ENCODE measurements at places on chromosomes 3 and 15. TPM values are rescaled to one million over a fixed set of nuclear protein-coding genes. Genes with fewer than 3 reads are reported as not detected.

DNA sequence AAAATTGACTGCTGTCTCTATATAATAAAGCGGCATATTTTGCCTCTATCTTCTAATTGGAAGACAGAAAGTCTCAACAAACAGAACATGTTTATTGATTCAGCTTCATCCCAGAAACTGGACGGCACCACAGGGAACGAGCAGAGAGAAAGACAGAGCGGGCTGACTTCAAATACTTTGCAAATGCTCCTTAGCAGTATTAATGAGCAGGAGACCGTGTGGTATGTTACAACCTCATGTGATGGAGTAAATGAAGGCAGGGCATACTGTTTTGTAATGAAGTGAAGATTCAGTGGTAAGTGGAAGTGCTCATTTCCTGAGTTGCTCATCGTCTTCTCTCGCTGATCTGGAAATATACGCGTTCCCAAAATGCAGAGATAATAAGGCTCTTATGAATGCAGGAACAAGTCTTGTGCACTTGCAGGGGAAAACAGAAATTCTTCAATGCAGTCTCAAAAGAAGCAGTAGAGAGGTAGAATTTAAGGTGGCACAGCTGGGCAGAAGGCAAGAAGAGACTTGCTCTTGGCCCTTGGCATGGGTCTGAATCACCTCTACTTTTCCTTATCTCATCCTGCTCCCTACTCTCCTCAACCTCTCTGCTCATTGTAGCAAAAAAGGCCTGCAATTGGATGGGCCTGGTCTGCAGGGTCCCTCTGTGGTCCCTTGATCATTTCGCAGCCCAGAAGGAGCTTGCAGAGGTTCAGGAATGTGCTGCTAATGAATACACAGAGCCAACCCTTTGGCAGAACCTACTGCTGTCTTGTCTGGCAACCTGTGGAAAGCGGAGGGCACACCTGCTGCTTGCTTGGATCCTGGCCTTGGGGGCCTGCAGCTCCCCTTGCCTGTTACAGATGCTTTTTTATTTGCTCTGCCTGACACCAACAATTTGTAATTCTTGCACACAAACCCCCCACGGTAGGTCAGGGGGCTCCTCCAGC, 604.9 kb upstream of the CFAP20DC start:
- no peak for DNase-seq
- no peaks in the 10 kb centered on the region for H3K4me1 ChIP-seq
- no peak overlapping the region for H3K27ac ChIP-seq
- peaks cover 7% of the 10 kb centered on the region for H3K27me3 ChIP-seq

- no peaks in the 10 kb centered on the region for H3K27me3 ChIP-seq
- H3K27ac ChIP-seq = no peak overlapping the region
- H3K36me3 ChIP-seq = no peaks in the 10 kb centered on the region
- H3K4me3 ChIP-seq = no peak overlapping the region
- no peaks in the 10 kb centered on the region for H3K4me1 ChIP-seq
- peak; percentile 77 for DNase-seq
These were observed 14.1 kb downstream of the RNF123 start for GRCh38 chr3:49703443-49703927.

- H3K27ac ChIP-seq = no peak overlapping the region
- H3K36me3 ChIP-seq = peaks cover 8% of the 10 kb centered on the region
- H3K4me3 ChIP-seq = no peak overlapping the region
- H3K27me3 ChIP-seq = peaks cover 32% of the 10 kb centered on the region
- H3K4me1 ChIP-seq = peaks cover 44% of the 10 kb centered on the region
- DNase-seq = no peak
These were observed 6.3 kb downstream of the EPHB1 start for GRCh38 chr3:134801204-134801958.

- no peaks in the 10 kb centered on the region for H3K27me3 ChIP-seq
- no peaks in the 10 kb centered on the region for H3K4me1 ChIP-seq
- DNase-seq = no peak
- no peak overlapping the region for H3K4me3 ChIP-seq
These were observed 169.3 kb downstream of the GREM1 start for GRCh38 chr15:32887090-32887489.

- DNase-seq = no peak
- no peak overlapping the region for H3K27ac ChIP-seq
- H3K36me3 ChIP-seq = no peaks in the 10 kb centered on the region
- no peak overlapping the region for H3K4me3 ChIP-seq
These were observed 185.7 kb downstream of the CGGBP1 start for GRCh38 chr3:87873136-87873535.

- no peaks in the 10 kb centered on the region for H3K36me3 ChIP-seq
- H3K27ac ChIP-seq = no peak overlapping the region
- H3K4me1 ChIP-seq = no peaks in the 10 kb centered on the region
- no peak overlapping the region for H3K4me3 ChIP-seq
These were observed 222.4 kb downstream of the CPNE4 start for GRCh38 chr3:131812433-131812832.

DNA sequence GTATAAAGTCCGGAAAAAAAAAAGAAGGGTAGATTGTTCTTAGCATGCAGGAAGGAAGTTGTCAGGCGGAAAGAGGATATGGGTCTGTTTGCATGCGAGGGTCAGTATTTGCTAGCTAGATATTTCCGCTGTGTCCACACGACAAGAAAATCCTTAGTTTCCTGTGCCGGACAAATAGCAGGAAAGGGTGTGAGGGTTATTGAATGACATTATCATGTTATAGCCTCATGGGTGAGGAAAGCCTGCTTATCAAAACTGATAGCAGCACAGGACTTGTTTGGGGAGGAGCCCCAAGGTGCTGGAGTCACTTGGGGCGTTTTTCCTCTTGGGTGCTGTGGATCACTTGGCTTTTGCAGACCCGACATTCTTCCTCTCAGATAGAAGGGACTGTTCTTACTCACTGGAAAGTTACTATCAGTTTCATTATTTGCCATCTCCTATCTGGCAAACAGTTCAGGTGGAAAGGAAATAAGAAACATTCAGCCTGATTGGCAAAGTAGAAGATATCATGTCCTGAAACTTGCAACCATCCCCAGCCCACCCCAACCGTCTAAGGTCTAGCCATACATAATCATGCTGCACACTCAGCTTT, 127.2 kb upstream of the DPH6 start:
- peak overlapping the region; percentile 51 for H3K27ac ChIP-seq
- peak overlapping the region; percentile 33 for H3K4me3 ChIP-seq
- DNase-seq = no peak
- peaks cover 11% of the 10 kb centered on the region for H3K4me1 ChIP-seq
- no peaks in the 10 kb centered on the region for H3K36me3 ChIP-seq

GRCh38 chr3:102091358-102091757, 242.0 kb downstream of the NFKBIZ start:
- no peak overlapping the region for H3K4me3 ChIP-seq
- H3K27ac ChIP-seq = no peak overlapping the region
- DNase-seq = no peak

DNA sequence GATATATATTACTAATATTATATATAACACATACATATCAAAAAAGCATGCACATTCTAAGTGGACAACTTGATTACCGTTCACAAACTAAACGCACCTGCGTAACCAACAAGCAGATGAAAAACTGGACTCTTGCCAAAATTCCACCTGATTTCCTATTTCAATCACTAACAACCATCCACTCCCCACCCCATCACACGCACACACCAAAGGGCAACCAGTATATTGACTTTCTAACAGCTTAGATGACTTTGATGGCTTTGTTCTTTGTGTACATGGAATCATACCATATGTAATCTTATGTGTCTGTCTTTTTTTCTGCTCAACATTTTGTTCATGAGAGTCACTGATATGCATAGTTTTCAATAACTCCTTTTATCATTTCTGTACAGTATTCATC, 496.8 kb upstream of the ARRDC4 start:
- H3K27ac ChIP-seq = no peak overlapping the region
- no peaks in the 10 kb centered on the region for H3K4me1 ChIP-seq
- H3K4me3 ChIP-seq = no peak overlapping the region
- H3K36me3 ChIP-seq = no peaks in the 10 kb centered on the region

- H3K27ac ChIP-seq = peak within 1 kb of the TSS; percentile 93
- peak; percentile 45 for DNase-seq
- peaks cover 18% of the 10 kb centered on the region for H3K36me3 ChIP-seq
- peaks cover 80% of the 10 kb centered on the region for H3K27me3 ChIP-seq
- peak within 1 kb of the TSS; percentile 85 for H3K4me3 ChIP-seq
- peaks cover 66% of the 10 kb centered on the region for H3K4me1 ChIP-seq
These were observed at the start of gene HES1 for GRCh38 chr3:194135806-194136518. TSS of gene HES1 (plus strand) at chr3:194136148. CDS start at chr3:194136381, 233 bp downstream.

DNA sequence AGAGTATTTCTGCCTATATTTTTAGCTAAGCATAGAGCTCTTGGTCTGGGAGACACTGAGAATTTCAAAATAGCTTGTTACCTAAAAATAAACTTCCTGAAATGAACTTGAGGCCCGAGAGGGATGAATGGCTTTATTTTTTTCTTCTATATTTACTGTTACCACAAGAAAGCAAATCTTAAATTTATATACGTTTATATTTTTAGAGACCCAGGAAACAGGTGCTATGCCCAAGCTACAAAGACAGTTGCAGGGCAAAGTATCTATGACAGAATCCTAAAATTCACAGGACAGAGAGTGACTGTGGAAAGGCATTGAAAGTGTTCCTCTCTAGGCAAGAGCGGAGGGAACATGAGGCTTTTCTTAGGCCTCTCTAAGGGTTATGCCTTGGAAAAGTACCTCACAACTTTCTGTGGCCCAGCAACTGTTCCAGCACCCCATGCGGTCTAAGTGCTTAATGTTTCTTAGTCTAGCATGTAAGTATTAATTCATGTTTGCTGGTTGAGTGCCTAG, 36.5 kb downstream of the TGFBR2 start:
- H3K27ac ChIP-seq = peak overlapping the region; percentile 94
- H3K27me3 ChIP-seq = no peaks in the 10 kb centered on the region
- no peak for DNase-seq
- H3K4me1 ChIP-seq = peaks cover 96% of the 10 kb centered on the region
- peak overlapping the region; percentile 59 for H3K4me3 ChIP-seq

DNA sequence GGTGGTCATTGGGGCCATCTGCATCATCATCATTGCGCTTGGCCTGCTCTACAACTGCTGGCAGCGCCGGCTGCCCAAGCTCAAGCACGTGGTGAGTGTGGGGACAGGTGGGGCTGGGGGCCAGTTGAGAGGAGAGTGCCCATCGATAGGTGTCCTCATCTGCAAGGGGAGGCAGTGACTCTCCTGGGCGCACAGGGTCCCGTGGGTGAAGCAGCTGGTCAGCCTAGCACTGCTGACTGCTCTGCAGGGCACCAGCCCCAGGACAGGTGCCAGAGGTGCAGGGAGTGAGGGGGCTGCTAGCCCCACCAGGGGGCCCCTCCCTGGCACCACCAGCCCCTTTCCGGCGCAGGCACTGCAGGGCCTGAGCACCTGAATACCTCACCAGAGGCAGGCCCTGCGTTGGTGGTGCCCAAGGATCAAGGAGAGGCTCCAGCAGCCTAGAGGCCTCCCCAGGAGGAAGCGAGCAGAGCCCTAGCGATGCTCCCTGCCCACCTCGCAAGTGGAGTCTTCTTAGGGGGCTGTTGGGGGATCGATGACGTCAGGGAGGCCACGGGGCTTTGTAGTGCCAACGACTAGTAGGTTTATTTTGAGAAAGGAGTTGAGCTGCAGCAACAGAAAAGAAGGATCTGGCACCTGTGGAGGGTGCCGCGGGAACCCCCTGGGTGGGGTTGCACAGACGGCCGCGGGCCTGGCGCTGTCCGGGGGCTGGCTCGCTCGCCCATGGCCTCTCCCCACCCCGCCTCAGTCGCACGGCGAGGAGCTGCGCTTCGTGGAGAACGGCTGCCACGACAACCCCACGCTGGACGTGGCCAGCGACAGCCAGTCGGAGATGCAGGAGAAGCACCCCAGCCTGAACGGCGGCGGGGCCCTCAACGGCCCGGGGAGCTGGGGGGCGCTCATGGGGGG, 976 bp upstream of the ABTB1 start:
- peaks cover 19% of the 10 kb centered on the region for H3K4me1 ChIP-seq
- H3K27me3 ChIP-seq = no peaks in the 10 kb centered on the region
- no peaks in the 10 kb centered on the region for H3K36me3 ChIP-seq
- H3K4me3 ChIP-seq = peak overlapping the region; percentile 84
- H3K27ac ChIP-seq = peak overlapping the region; percentile 99

- H3K27ac ChIP-seq = peak within 1 kb of the TSS; percentile 34
- peaks cover 6% of the 10 kb centered on the region for H3K4me1 ChIP-seq
- peak within 1 kb of the TSS; percentile 24 for H3K4me3 ChIP-seq
These were observed at the start of gene MINAR1 for GRCh38 chr15:79431636-79432344. TSS of gene MINAR1 (plus strand) at chr15:79432336. CDS start at chr15:79456148, 23,812 bp downstream.

DNA sequence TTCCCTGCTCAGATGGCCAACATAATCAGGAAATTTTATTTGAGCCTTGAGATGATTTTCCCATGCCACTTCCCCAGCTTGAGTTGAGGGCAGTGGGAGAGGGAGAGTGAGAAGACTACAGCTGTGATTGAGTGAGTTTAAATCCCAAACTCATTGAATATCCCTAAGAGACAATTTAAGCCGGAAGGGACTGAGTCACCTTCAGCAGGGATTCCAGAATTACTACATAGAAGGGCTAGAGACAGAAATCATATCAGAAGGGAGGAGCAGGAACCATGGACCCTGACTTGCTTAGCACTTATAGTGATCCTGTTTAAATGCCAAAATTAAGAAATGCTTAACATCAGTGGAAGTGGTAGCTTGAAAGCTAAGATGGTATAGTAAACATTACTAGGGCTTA, 312.2 kb upstream of the SLCO3A1 start:
- DNase-seq = no peak
- no peak overlapping the region for H3K27ac ChIP-seq
- H3K4me1 ChIP-seq = no peaks in the 10 kb centered on the region
- H3K4me3 ChIP-seq = no peak overlapping the region

GRCh38 chr3:46986055-46986730, 6.7 kb downstream of the NBEAL2 start:
- H3K4me1 ChIP-seq = peaks cover 83% of the 10 kb centered on the region
- no peaks in the 10 kb centered on the region for H3K27me3 ChIP-seq
- peaks cover 49% of the 10 kb centered on the region for H3K36me3 ChIP-seq
- H3K27ac ChIP-seq = peak overlapping the region; percentile 86
- DNase-seq = no peak

GRCh38 chr15:45110256-45110820, 3.6 kb downstream of the DUOX2 start:
- H3K27ac ChIP-seq = peak overlapping the region; percentile 73
- no peaks in the 10 kb centered on the region for H3K36me3 ChIP-seq
- peaks cover 57% of the 10 kb centered on the region for H3K27me3 ChIP-seq
- H3K4me1 ChIP-seq = peaks cover 17% of the 10 kb centered on the region

The MKRN3 gene
- total RNA-seq = 2.9 TPM

The ZCWPW2 gene
- total RNA-seq = 0.50 TPM

The PCOLCE2 gene
- not detected for total RNA-seq

The C3orf22 gene
- total RNA-seq = not detected

The CAMK2N2 gene
- not detected for total RNA-seq

The PLA1A gene
- not detected for total RNA-seq

The FBXL2 gene
- total RNA-seq = not detected

The PPP2R3A gene
- total RNA-seq = 0.07 TPM

The EOGT gene
- total RNA-seq = 11.3 TPM
